Stimulated activated CD4-positive, alpha-beta T cell treated with anti-CD3 and anti-CD28 coated beads, Interleukin-1b, Interleukin-23, amount 100 ng/mL, for 1 hour (primary cell): ENCODE measurements at places on chromosomes 12 and 14.

GRCh38 chr12:117046861-117047530 lies 52.2 kb downstream of the TESC start:
- no peak for DNase-seq

DNA sequence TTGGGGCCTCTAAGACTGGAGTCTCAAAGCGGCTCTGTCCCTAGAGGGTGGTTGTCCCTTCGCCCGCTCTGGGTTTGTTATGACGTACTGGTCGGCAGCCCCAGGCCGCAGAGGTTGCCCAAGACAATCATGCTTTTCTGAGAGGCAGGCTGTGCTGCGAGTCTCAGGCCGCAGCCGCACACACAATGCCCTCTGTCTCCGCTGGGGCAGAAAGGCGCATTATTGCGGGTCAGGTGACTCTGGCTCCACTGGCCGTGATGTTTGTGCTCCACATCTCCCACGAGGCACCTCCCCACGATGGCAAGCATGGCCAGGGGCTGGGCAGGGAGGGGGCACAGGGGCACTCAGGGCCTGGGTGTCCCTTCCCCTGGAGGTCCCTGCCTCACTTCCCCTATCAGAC lies 21.0 kb upstream of the PLEKHG3 start:
- no peak for DNase-seq

DNA sequence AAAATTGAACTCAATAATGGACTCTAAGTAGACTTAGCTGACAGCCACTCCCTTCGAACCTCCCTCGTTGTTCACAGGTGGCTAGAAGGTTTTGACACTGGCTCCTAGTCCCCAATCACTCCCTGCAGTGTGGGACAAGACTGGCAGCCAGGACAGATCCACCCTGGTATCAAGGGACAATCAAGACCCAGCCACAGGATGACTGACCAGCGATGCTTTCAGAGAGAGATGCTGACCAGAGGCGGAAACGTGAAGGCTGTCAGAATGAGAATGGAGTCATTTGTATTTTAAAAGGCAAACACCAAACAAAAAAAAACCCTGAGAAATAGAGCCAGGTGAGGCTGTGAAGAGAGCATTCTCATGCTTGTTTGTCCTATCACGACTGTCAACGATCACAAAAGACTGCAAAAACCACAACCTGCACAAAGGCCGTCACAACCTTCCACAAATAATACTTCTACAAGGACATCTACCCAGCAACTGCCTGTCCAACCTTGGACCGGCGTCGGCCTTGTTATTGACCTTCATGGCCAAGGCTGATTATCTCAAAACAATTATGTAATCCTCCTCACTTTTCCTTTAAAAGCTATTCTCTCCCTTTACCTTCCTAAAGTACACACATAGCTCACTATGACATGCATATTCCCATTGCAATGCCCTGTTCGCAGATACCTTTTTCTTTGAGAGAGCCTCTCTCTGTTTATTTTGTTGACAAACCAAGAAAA lies 13.2 kb downstream of the EIF5 start:
- DNase-seq: no peak

- DNase-seq: no peak
Observed at GRCh38 chr12:8120072-8120713, 3.2 kb upstream of the CLEC4A start.

- no peak for DNase-seq
Observed at GRCh38 chr14:99330316-99331240, 58.6 kb upstream of the BCL11B start.

GRCh38 chr12:6570264-6570887 lies 2.3 kb upstream of the NOP2 start:
- DNase-seq: no peak

DNA sequence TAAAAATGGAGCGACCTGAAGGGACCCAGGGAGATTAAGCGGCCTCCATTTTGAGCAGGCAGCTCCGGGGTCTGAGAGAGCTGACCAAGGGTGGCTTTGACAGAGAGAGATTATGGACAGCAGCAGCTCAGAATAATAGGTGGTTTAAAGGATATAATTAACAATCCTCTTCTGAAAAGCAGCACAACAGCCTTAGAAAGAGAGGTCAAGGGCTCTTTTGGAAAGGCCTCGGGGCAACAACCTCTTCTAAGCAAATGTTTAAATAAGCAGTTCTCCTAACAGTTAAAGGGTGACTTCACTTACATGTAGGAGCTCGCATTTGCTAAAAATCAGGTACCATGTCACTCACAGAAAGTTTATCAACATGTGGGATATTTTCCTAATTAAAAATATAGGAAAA lies 87.2 kb upstream of the FRMD6 start:
- DNase-seq: no peak

DNA sequence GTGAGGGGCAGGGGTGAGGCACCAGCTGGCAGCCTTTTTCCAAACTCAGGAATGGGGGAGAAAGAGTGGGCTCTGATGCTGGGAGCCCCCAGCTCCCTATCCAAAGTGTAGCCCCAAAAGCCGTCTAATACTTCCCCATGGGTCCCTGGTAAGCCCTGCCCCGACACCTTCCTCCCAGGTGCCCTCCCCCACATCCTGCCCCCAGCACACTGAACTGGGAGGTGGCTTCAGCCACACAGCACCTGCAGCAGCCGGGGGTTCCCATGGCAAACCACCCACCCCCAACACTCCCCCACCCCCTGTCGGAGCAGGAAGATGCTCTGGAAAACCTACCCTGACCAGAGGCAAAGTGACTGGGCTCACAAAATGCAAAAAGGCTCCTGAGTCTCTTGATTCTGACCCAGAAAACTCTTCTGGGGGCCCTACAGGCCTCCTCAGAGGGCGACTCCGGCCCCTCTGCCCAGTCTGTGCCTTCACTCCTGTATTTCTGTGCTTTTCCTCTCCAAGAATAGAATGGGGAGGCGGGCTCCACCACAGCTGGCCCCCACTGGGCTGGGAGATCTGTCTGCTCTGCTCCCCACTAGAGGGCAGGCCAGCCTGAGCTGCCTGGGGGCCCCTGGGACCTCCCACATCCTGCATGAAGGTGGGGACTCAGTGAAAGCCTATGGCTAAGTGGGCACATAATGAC lies 81.6 kb downstream of the ITPK1 start:
- no peak for DNase-seq

DNA sequence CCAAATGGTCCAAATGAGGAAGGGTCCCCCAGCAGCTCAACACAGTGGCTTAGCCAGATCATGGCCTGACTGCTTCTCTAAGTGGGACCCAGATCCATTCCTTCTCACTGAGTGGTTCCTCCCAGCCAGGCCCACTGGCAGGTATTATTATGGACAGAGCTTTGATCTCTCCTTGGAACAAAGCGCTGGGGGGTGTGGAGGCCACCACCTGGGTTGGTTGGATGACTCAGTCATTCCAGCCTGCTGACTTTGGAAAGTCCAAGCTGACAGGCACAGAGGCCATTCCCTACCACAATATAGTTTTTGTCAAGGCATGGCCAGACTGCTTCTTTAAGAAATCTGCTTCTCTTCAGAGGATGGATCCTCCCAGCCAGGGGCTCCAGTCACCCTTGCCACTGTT lies 341.1 kb downstream of the BTG1 start:
- no peak for DNase-seq

- no peak for DNase-seq
Observed at GRCh38 chr14:40523123-40523522, 1083.6 kb upstream of the LRFN5 start.

DNA sequence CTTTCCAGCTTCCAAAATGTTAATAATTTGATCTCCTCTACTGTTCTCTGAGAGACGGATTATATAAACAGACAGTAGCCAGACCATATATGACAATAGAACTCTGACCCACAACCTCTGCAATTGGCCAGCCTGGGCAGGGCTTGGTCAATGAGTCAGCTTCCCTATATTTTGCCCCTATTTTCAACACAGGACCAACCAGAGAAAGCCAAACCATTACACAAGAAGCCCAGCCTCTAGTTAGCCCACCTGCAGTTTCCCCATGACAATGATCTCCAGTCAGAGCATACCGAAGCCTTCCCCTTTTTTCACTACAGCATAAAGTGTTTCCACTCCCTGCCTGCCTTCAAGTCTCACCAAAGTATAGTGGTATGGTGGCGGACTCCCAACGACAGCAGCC lies 7.6 kb upstream of the EXD2 start:
- no peak for DNase-seq

- DNase-seq: no peak
Observed at GRCh38 chr12:72250346-72250745, 21.8 kb upstream of the TRHDE start.

- DNase-seq: no peak
Observed at GRCh38 chr12:20557096-20557495, 138.0 kb upstream of the SLCO1C1 start.

DNA sequence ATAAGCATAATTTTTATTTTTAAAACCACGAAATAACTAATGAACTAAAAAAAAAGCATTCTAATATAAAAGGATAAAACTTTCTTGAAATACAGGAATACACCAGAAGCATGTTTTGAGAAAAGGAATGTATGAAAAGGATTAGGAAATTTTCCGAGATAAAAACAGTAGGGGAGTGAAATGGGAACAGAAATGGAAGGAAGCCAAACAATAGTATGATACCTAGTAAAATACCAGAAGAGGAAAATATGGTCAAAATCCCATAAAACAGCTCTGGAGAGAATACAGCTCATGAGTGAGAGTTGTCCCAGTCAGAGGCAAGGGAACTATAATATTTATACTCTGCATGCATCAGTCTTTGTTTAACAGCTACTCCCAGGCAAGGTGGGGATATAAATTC lies 1016.2 kb downstream of the SLC6A15 start:
- DNase-seq: no peak

DNA sequence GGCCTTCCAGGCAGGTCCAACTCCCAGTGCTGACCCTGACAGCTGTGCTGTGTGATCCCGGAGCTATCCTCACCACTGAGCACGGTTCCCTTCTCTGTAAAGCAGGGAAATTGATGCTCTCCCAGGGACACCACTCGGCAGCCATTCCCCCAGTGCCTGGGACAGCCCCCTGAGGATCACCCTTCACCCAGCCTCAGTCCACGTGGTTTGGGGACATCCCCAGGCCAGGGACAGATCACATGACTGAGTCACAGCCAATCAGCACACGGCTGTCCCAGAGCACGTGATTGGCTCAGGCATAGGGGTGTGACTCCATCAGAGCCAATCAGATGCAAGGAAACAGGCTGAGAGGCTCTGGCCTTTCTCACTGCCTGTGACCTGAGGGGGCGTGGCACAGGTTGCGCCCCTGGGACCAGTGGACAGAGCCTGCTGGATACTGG lies 68.8 kb upstream of the SFSWAP start:
- no peak for DNase-seq

- DNase-seq: no peak
Observed at GRCh38 chr12:122411537-122411936, 10.9 kb downstream of the CLIP1 start.

- no peak for DNase-seq
Observed at GRCh38 chr14:103696466-103697071, 18.7 kb downstream of the XRCC3 start.

DNA sequence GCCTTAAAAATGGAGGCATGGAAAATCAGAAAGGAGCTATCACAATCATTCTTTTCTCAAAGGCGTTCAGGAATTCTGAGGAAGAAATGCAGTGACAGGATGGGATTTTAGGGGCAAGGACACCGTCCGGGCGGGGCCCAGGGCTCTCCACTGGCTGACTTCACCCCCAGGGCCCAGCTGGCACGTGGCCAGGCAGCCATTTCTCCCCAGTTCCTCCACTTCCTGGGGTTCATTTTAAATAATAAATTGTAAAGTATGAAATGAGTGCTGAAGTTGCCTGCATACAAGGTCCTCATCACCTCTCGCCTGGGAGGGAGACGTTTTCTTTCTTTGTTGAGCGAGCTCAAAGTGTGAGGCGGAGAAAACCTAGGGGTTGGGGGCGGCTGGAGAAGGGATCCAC lies 73.8 kb downstream of the WDR20 start:
- DNase-seq: no peak

DNA sequence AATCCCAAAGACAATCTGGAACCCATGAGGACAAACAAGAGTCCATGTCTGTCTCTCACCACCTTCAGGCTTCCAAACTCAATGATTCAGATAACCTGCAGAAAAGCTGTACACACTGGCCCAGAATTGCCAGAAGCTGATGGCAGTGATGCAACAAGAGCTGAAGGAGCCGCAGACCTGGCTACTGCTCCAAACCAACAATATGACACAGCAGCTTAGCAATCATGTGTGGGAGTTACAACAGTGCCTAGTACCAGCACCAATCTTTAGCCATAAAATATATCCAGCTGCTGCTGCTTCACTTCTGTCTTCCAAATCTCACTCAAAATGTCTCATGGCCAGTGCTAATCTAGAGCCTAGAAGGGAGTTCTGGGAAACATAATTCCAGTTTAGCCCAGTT lies 22.0 kb downstream of the RPS6KA5 start:
- no peak for DNase-seq

GRCh38 chr14:27327095-27327494 lies 729.3 kb upstream of the NOVA1 start:
- DNase-seq: no peak

DNA sequence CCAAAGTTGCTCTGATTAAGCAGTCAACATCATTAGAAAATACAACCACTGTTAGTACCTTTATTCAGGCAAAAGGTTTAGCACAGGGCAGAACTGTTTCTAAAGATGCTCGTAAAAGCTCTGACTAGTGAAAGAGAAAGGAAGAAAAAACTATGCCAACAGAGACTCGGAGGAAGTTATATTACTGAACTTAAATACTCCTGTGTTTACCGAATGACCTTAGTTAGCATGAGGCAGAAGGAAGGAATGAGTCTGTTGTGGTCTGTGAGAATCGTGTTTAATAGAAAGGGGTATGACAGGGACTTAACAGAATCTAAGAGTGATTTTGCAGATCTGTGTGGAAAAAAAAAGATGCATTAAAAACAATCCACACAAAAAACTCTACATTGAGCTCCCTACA lies 84.1 kb upstream of the OVCH1 start:
- no peak for DNase-seq

GRCh38 chr12:53380794-53381730 lies 1.1 kb downstream of the SP1 start:
- no peak for DNase-seq

DNA sequence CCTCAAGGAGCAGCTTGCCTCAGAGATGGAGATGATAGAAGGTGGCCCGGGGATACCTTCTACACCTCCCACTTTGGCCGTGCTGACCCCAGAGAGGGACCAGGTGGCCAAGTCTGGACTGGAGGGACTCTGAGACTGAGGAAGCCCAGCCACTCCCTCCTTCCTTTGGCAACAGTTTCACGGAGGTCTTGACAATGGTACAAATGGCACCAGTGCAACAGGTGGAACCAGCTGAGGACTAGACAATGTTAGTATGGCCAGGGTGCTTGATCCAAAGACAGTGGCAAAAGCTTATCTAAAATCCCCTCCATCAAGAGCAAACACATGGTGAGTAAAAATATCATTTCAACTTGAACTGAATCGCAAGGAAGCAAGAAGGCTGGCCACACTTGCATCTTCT lies 117.4 kb downstream of the FOXN3 start:
- no peak for DNase-seq

GRCh38 chr14:59939828-59940227 lies 19.9 kb downstream of the LRRC9 start:
- DNase-seq: no peak

- DNase-seq: no peak
Observed at GRCh38 chr12:111386885-111387284, 18.0 kb upstream of the PHETA1 start.
